ENCODE measurements at places on chromosomes 3 and 15. TPM values are rescaled to one million over a fixed set of nuclear protein-coding genes. Genes with fewer than 3 reads are reported as not detected.

GOLGA8R gene
- 1.9 TPM for polyA plus RNA-seq

NANOGP8 gene
- polyA plus RNA-seq = not detected

CLDN16 gene
- not detected for polyA plus RNA-seq

GP9 gene
- polyA plus RNA-seq = not detected

SLC22A13 gene
- polyA plus RNA-seq = not detected

GOLGA6L4 gene
- polyA plus RNA-seq = 0.88 TPM

TMEM207 gene
- not detected for polyA plus RNA-seq
